CD4-positive, alpha-beta T cell (primary cell): ENCODE measurements at places on chromosomes 11 and 22. TPM values are rescaled to one million over a fixed set of nuclear protein-coding genes. Genes with fewer than 3 reads are reported as not detected.

The GRM5 gene
- not detected for total RNA-seq

DNA sequence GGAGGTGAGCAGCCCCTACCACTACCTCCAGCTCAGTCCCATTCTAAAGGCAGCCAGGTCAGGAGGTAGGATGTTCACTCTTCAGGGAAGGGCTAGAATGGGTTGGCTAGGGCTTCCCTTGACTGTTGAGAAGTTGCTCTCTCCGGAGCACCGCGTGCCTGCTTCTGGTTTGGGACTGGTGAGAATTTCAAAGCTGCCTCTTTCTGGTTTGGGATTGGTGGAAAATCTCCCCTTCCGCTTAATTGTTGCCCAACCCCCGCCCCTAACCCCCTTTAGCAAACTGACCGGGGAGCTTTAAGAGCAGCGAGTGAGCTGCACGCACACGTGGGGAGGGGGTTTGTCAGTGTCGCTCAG is 686 bp downstream of the USP2 start:
- DNase-seq, result no peak

The CCDC134 gene
- total RNA-seq, result 14.1 TPM

The MAJIN gene
- 0.50 TPM for total RNA-seq

The TMEM45B gene
- total RNA-seq, result 1.9 TPM

DNA sequence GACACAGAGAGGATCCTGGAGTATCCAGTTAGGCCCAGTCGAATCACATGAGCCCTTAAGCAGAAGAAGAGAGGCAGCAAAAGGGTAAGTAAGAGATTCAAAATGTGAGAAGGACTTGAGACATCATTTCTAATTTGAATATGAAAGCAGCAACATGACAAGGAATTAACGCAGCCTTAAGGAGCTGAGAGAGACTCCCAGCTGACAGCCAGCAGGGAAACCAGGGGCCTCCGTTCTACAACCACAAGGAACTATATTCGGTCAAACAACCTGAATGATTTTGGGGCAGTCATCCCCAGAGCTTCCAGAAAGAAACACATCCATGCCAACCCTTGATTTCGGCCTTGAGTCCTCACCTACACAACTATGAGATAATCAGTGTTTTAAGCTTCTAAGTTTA is 189.7 kb upstream of the MTNR1B start:
- no peak for DNase-seq
